ENCODE measurements at places on chromosomes 4 and X. TPM values are rescaled to one million over a fixed set of nuclear protein-coding genes. Genes with fewer than 3 reads are reported as not detected.

Gene IQCM
- total RNA-seq: not detected

Gene RBM46
- total RNA-seq: 0.13 TPM

Gene ABLIM2
- 22.6 TPM for total RNA-seq

Gene AREG
- 7.8 TPM for total RNA-seq

Gene STK32B
- 0.22 TPM for total RNA-seq

Gene SPANXC
- total RNA-seq: not detected

Gene OPHN1
- 4.7 TPM for total RNA-seq

Gene TNMD
- total RNA-seq: 2.6 TPM

Gene SNCA
- total RNA-seq: 33.6 TPM

Gene PDZD4
- total RNA-seq: 4.1 TPM
